Stimulated activated CD4-positive, alpha-beta T cell treated with anti-CD3 and anti-CD28 coated beads, Interleukin-12 subunit alpha, Interleukin-12 subunit beta, amount 100 ng/mL, for 48 hours (primary cell): ENCODE measurements at places on chromosomes 4 and X.

DNA sequence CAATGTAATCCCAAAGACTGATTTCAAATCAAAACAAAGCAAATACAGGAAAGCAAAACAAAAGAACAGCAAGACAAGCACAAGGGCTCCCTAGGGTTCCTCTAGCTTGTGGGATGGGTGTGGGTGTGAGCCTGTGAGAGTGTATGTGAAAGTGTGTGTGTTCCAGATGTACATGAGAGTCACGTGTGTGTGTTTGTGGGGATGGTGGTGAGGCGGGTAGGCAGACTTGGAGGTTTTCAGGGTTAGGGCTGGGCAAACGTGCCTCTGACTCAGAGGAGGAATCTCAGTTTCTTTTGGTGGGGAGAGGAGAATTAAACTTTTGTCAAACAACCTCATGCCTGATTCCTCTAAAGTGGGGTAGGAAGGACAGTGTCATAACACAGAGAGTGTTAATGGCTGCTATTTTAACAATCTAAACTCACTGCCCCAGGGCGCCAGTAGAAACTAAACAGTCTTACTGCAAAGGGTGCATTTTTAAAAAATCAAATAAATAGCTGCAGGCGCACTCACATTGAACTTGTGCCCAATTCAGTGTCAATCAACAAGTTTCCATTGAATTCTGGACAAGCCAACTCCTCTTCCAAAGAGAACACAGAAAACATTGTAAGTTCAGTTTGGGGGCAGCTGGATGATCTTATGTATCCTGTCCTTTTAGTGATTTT is 51.8 kb downstream of the CHRDL1 start:
- no peak for DNase-seq

DNA sequence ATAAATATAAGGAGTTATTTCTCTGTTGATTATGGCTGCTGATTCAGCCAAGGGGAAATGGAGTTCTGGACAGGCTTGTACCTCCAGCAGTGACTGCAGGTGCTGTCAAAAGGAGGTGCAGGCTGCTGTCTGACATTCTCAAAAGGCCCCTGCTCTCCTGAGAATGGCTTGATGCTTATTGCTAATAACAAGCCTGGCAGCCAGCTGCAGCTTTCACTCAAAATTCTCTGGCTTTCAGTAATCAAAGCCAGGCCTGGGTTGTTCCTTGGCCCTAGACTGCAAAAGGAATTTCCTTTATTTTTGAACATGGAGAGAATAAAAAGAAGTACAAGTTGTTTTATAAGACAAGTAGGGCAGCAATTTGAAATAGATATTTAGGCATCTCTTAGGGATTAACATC is 575.9 kb downstream of the MID1IP1 start:
- DNase-seq = no peak

GRCh38 chr4:183057255-183057654 is 41.8 kb upstream of the WWC2 start:
- no peak for DNase-seq

- DNase-seq = no peak
Measured at GRCh38 chr4:113758372-113758771, 3.2 kb downstream of the CAMK2D start.

- DNase-seq = no peak
Measured at GRCh38 chr4:3605491-3605890, 73.3 kb upstream of the LRPAP1 start.

- DNase-seq = no peak
Measured at GRCh38 chrX:117508021-117508420, 608.6 kb downstream of the KLHL13 start.

DNA sequence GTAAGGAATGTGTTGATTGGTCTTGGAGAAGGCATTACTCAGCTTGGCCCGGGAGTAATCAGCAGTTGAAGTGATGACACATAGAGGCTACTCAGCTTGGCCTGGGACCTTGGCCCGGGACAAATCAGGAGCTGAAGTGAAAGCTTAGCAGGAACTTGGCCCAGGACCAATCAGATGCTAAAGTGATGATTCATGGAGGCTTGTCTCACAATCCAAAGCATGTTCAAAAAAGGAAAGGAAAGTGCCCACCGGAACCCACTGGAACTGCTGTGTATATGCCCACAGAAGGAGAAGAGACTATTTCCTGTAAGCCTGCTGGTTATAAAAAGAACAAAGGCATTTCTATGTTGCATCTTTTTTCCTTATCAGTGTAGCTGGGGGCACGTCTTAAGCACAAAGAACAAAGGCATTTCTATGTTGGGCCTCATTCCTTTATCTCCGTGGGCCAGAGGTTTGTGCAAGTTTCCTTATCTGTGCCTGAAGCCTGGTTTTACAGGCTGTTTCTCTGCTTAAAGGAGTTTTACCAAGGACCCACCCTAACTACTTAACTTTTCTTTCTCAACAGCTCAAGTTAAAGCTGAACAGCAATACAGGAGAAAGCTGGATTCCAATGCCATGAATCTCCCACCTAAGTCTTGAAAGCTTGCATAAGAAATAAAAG is 1176.7 kb downstream of the NLGN4X start:
- DNase-seq = no peak

GRCh38 chrX:53544936-53545335 is 110.8 kb upstream of the HSD17B10 start:
- no peak for DNase-seq

DNA sequence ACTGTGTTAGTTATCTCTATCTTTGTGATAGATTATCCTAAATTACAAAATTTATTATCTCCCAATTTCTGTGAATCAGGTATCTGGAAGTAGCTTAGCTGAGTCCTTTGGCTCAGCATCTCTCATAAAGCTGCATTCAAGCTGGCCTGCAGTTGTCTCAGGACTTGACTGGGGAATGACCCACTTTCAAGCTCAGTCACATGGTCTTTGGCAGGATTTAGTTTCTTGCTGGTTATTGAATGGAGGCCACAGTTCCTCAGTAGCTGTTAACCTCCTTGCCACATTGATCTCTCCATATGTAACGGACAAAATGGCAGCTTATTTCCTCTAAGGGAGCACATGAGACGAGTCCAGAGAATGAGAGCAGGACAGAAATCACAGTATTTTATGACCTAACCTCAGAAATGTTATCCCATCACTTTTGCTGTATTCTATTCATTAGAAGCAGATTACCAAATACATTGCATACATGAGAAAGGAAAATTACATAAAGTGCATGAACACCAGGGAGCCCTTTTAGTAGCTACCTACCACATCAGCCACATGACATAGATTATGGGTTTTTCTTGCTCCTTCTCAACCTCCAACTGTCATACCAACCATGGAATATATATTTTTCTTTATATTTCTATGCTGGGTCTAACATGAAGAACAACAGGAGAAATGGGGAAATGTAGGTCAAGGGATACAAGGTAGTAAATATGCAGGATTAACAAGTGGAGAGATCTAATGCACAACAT is 730.1 kb downstream of the CCSER1 start:
- no peak for DNase-seq

- no peak for DNase-seq
Measured at GRCh38 chrX:87736576-87736975, 219.0 kb downstream of the KLHL4 start.

GRCh38 chr4:109818268-109818667 is 2.7 kb downstream of the GAR1 start:
- no peak for DNase-seq

- DNase-seq = no peak
Measured at GRCh38 chr4:43457866-43458265, 565.4 kb downstream of the GRXCR1 start.

DNA sequence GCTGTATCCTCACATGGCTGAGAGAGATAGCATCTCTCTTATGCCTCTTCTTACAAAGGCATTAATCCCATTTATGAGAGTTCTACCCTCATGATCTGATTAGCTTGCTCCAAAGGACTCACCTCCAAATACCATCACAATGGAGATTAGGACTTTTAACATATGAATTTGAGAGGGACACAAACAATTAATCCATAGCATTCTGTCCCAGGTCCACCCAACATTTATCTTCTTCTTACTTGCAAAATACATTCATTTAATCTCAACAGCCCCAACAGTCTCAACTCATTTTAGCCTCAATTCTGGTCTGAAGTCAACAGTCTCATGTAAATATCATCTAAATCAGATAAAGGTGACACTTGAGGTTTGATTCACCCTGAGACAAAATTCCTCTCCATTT is 555.4 kb downstream of the RAB28 start:
- no peak for DNase-seq

DNA sequence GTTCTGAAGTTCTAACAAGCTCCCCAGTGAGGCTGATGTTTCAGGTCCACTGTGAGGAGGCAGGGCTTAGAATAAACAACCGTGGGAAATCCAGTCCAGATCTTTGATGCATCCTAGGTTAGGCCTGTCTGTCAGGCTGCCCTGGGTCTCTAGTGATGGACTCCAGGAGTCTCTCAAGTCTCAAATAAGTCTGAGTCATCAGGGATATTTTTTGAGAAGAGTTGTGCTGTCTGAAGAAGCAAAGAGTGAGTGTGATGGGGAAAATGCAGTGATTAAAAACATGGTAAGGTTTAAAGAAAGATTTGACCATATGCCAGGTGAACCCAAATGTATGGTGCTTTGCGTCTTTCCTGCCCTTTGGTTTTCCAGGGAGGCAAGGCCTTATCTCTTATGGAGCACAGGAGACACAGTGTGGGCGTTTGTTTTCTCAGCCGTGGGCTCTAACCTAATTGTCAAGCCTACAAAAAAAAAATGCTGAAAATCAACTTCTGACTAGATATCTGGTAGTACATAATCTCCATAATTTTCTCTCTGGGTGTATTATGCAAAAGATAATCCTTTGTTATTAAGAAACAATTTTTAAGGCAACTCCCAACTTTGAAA is 100.7 kb downstream of the PTTG2 start:
- no peak for DNase-seq

DNA sequence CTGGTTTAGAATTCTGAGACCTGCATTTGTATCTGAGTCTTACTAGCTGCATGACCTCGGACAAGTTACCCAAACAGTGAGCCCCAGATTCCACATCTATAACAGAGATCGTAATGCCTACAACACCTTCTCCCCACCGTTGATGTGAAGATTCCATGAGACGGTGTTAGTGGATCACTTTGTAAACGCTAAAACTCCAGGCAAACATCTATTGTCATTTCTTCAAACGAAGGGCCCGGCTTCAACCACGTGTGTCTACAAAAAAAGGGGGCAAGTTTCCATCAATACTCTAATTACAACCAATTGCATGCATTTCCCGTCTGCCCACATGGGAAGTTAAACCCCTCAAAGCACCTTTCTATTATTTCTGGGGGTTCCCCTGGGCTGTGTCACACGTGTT is 99.1 kb upstream of the ENPP6 start:
- no peak for DNase-seq

- no peak for DNase-seq
Measured at GRCh38 chrX:132821974-132822633, 136.3 kb downstream of the HS6ST2 start.
